Inflammatory macrophage treated with lipopolysaccharide for 4 hours (primary cell): ENCODE measurements at places on chromosomes 6 and 20.

DNA sequence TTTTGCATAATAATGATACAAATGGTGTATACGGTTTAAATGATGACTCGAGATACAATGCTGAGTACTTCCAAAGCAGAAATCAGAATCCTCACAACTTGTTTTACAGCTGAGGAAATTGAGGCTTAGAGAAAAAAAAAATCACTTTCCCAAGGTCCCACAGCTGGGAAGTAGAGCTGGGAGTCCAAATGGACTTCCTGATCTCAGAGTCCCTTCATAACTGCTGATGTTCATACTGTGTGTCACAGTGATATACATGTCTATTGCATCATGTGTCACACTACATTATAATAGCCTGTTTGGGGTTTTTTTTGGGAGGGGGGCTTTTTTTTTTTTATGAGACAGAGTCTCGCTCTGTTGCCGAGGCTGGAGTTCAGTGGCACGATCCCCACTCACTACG, 8.5 kb downstream of the HM13 start:
- DNase-seq: peak; percentile 74

GRCh38 chr6:89506716-89507617, 74.0 kb downstream of the ANKRD6 start:
- no peak for DNase-seq

- no peak for DNase-seq
Observed at GRCh38 chr20:33827109-33827508, 16.0 kb downstream of the CHMP4B start.

DNA sequence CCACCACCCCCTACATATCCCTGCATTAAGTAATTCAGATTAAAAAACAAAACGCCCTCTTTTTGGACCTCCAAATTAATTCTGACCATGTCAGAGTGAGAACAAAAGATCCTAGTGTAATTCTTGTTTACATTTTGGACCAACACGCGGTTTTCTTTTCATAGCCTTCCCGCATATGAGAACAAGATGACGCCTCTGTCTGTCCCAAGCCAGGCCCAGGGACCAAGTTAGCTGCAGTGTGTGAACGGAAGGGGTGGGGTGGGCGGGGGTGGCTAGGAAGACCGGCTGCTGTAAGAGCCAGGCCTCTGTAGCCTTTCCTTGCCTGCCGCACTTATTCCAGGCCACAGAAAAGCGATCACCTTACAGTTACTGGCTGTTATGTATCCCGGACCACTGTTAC, 68.0 kb downstream of the PLCG1 start:
- no peak for DNase-seq

- DNase-seq: no peak
Observed at GRCh38 chr20:39066471-39067242, 104.5 kb downstream of the DHX35 start.
